ENCODE measurements at places on chromosomes 4 and X.

- DNase-seq: no peak
Observed at GRCh38 chr4:178068136-178068535, 625.9 kb upstream of the AGA start.

DNA sequence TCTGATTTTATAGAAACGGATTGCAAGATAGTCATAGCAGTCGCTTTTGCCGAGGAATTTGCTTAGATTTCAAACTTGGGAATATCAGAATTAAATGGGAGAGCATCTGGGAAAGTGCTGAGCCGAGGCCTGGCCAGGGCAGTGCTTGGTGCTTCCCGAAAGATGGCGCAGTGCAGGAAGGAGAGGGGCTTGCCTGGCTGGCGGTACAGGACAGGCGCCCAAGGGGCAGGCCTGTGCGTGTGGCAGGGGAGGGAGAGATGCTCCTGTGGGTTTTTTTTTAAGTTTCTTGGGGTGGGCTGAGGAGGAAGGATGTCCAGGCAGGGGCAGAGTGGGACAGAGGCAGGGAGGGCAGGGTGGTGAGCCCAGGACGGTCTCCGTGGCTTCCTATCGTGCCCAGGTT, 241.1 kb downstream of the AFAP1 start:
- no peak for DNase-seq

- no peak for DNase-seq
Observed at GRCh38 chr4:26611372-26611771, 27.5 kb downstream of the TBC1D19 start.

- DNase-seq: no peak
Observed at GRCh38 chr4:159071178-159071968, 31.5 kb upstream of the RAPGEF2 start.

GRCh38 chr4:94961420-94961819, 203.7 kb downstream of the BMPR1B start:
- no peak for DNase-seq

DNA sequence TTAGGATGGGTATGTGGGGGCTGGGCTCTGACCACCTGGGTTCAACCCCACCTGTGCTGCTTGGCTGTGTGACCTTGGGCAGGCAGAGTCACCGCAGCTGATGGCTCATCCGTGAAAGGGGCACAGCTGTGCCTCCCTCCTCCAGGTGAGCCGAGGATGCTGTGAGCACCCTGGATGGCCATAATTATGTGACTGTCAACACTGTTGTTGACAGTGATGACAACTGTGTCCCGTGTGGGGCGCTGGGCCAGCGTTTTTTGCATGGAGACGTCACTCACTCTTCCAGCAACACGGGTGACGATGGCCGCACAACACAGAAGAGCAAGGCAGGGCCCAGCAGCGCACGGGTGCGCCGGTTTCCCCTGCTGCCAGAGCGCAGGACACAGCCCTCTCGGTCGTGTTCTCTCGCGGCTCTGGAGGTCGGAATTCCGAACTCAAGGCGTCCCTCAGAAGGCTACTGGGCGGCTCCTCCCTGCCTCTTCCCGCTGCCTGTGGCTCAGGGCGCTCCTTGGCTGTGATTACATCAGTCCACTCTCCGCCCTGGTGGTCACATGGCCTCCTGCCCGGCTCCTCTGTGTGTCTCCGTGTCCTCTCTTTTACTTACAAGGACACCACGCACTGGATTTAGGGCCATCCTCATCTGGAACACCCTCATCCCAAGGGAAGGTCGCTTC, 1.3 kb downstream of the SH3TC1 start:
- DNase-seq: no peak

GRCh38 chr4:60718874-60719273, 481.3 kb upstream of the ADGRL3 start:
- DNase-seq: no peak

DNA sequence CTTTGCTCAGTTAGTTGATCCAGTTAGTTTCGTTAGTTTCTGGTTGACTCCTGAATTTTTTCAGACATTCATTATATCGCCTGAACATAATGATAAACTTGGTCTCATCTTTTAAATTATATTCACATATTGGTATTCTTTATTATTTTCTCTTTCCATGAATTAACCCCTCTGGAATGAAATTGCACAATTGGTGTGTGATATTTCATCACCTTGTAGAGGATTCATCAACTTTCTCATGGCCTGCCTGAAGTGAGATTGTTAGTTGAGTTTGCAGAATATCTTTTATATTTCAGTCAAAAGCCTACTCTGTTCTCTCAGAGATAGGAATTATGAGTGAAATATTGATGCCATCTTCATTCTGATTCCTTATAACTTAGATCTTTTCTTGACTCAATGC, 1160.6 kb upstream of the AGA start:
- no peak for DNase-seq

DNA sequence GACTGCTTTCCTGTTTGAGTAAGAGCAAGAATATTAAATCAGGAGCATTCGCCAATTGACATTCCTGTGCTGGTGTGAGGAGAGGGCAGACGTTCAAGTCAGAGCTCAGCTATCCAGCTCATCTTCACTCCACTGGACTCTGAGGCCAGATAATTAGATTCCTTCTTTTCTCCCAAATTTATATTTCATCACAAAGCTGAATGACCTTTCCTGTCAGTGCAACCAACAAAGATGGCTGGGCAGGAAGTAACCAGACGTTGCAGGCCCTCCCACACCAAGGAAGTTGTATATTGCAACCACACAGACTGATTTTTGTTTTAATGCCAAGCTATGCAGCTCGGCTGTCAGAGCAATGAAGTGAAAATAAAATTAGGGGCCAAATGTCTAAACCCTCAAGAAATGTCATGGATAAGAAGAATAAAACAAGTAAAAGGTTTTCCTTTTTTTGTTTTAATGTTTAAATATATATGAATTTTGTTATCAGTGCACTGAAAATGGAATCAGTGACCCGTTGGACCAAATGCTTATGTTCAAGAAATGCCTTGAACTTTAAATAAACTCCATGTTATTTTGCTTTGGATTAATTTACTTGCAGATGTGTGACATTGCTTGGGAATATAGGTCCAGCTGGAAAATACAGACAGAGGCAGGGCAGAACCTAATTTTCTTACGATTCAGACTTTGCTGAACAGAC, 578.9 kb upstream of the FAT1 start:
- DNase-seq: no peak

- no peak for DNase-seq
Observed at GRCh38 chr4:82367438-82368097, 6.2 kb downstream of the HNRNPD start.

DNA sequence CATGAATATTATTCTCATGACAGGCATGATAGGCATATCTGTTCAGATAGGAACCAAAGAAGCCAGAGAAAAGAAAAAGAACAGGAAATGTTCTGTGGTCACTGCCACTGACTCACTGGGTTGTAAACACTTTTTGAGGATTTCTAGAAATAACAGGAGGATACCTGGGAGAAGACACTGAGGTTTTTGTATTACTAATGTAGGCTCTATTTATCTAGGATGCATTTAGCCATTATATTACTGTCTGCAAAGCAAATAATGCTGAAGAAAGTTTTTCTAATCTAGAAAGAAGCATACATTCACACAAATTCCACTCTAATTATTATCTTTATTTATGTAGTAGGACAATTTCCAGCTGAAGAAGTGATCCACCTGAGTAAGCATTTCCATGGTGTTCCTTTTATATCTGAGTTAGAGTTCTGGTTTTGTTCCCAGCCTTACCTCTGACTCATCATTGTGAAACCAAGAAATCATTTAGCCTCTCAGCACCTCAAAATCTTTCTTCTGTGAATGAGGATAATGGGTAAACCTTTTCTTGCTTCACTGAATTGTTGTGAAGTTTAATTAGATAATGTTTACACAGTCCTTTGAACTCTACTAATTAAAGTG, 40.2 kb upstream of the EPGN start:
- no peak for DNase-seq

GRCh38 chrX:79645749-79646148, 278.6 kb upstream of the ITM2A start:
- DNase-seq: no peak

GRCh38 chr4:17288151-17288550, 223.7 kb downstream of the QDPR start:
- no peak for DNase-seq

DNA sequence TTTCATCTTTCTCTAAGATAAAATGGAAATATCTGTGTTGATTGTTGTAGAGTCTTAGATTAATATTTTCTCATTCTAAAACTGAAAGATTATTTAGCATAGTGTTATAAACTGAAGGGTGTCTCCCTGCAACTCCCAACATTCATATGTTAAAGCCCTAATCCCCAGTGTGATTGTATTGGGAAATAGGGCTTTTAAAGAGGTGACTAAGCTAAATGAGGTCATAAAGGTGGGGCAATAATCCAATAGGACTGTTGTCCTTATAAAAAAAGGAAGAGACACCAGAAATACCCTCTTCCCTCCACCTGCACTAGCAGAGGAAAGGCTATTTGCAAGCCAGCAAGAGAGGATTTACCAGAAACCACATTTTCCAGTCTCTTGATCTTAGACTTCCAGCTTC, 1626.4 kb downstream of the C4orf33 start:
- DNase-seq: no peak

DNA sequence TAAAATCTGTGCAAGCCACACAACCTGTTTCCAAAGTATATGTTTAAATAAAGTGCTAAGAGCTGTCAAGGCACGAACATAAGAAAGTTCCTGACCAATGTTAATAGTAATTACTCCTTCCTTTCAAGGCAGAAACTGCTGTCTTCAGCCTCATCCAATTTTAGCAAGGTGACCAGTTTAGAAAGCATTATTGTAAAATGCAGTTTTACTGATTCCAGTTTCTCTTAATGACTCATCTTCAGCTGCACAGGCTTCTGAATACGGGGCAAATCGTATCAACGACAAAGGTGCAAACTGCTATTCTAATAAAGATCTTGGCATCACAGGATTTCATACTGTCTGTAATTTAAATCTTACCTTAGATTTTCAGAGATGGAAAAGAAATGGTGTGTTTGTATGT, 87.5 kb downstream of the PPP3CA start:
- no peak for DNase-seq

DNA sequence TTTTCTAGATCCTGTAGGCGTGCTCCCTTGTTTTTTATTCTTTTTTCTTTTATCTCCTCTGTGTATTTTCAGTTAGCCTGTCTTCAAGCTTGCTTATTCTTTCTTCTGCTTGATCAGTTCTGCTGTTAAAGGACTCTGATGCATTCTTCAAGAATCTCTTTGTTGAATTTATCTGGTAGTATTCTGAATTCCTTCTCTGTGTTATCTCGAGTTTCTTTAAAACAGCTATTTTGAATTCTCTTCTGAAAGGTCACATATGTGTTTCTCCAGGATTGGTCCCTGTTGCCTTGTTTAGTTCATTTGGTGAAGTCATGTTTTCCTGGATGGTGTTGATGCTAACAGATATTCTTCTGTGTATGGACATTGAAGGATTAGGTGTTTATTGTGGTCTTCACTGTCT, 15.3 kb downstream of the RAB33B start:
- DNase-seq: no peak

- DNase-seq: no peak
Observed at GRCh38 chr4:82852751-82853285, 38.1 kb downstream of the SEC31A start.

- DNase-seq: no peak
Observed at GRCh38 chr4:107757864-107758476, 37.9 kb upstream of the PAPSS1 start.

DNA sequence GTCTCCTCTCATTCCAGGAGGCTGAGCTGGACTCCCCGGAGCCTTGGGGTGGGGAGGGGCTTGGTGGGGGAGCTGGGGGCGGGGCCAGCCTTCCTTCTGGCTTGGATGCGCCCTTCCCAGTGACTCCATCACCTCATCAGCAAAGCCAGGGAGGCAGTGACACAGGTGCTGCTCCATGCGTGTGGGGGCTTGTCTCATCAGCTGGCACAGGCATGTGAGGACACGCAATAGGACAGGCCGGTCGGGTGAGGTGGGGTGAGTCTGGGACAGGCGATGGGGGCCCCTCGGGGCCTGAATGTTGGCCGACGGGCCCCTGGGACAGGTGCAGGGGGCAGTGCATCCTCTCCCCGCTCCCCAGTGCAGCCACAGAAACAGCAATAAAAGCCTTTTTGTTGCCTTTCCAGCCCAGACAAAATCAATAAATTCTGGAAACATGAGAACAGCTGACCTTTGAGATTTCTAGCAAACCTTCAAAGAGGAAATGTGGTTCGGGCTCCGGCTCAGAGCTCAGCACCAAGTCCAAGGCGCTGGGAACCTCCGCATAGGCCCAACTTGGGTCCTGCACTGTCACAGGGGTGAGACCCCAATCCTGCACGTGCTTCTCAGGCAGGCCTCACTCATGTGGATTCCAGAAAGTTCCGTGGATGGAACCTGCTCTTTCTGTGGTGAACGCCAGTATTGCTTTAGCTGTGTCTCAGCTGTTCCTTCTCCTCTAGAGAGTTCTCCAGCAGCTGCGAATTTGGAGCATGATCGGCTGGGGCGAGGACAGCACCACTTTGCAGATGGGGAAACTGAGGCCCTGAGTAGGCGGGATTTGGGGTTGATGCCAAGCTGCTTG, 18.5 kb downstream of the ADRA2C start:
- no peak for DNase-seq

- no peak for DNase-seq
Observed at GRCh38 chrX:100870527-100870926, 3.6 kb downstream of the NOX1 start.

DNA sequence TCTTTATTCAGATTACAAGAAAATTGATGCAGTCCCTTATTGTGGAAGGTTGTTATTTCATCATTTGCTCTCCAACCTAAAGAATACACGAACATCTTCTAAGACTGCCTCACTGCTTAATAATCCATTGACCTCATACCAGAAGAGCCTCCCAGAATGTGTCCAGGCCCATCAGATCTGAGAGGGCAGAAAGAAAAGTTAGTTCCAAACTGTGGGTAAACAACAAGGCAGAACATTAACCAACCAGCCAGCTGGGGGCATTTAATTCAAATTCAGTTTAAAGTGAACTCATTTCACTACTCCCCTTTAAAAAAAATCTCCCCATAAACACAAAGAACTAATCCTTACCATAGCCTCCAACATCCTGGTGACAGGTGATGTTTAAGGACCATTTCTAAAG, 13.8 kb downstream of the GPC4 start:
- DNase-seq: no peak

- DNase-seq: no peak
Observed at GRCh38 chrX:48890296-48890925, 7.2 kb downstream of the TIMM17B start.

DNA sequence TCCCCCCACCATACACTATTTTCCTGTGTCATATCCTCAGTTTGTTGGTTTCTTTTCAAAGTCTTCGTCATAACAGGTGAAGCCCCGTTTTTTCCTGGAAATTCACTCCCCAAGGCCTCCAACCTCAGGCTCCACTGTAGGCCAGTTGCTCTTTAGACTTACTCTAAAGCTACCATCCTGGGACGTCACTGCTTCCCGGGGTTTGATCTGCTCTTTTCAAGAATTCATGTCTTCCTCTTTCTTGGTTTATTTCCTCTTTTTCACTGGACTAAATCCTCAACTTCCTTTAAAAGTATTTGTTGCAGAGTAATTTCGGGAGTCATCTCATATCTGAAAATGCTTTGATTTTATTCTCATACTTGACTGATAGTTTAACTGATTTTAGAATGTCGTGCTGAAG, 6.5 kb upstream of the SERTM2 start:
- DNase-seq: no peak
